ENCODE measurements at places on chromosomes 7 and 10. TPM values are rescaled to one million over a fixed set of nuclear protein-coding genes. Genes with fewer than 3 reads are reported as not detected.

Gene NRF1
- 16.9 TPM for total RNA-seq

Gene GSDME
- 10.8 TPM for total RNA-seq

Gene LDB3
- total RNA-seq: 42.3 TPM

Gene MYO1G
- 4.2 TPM for total RNA-seq

DNA sequence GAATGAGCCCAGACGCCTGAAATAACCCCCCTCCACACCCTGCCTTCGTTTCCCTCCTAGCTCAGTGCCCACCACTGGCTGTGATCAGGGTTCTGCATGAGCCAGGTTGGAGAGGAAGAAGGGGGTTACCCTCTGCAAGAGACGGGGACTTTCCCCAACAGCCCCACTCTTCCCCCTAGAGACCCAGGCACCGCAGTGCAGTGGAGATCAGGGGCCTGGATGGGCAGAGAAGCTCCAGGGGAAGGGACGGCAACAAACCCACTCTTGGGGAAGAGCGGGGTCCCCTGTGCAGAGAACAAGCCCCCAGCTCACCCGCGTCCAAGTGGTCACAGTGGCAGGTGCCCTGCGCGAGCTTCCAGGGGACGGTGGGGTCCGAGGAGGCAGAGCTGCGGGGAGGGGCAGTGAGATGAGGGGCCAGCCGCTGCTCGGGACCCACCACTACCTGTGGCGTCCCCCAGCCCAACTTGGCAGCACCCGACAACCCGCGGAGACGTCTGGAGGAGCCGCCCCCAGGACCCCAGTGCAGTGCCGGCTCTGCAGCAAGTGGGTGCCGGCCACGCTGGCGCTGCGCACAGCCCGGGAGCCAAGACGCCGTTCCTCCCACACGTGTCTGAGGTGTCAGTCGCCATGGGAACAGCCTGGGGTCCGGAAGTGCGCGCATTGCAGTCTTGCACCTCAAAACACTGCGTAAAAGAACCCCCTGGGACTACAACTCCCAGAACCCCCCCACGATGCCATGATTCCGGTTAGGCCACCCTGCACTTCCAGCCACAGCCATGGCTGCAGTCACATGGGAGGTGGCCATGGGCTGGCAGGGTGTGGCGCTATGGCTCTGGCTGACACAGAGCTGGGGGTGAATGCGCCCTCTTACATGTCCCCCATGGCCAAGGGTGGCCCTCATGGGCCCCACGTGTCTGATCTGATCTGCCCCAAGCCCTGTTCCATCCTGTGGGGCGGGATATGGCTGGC lies 45.8 kb upstream of the WIPI2 start:
- no peak for DNase-seq

GRCh38 chr10:67140641-67141040 lies 214.8 kb downstream of the LRRTM3 start:
- DNase-seq: no peak

DNA sequence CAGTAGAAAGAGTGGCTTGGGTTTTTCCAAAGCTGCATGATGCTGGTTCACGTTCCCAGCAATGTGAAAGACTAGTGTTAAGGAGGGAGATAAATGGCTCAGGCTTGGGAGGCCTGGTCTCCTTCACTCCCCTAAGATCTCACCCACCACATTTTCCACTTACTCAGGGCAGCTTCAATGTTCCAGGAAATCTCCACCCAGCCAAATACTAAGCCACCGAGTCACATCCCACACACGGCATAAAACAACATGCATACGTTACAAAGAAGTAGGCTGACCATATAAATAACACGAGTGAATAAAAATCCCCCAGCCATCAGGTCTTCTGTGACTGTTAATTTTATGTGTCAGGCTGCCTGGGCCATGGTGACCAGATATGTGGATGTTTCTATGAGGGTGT lies 303.5 kb downstream of the SFMBT2 start:
- no peak for DNase-seq

GRCh38 chr10:63068246-63068645 lies 64.9 kb upstream of the NRBF2 start:
- DNase-seq: no peak

Gene GIMAP6
- 25.7 TPM for total RNA-seq

Gene ZNF239
- 5.5 TPM for total RNA-seq

Gene FGFBP3
- 1.0 TPM for total RNA-seq

Measured in esophagus muscularis mucosa (tissue), 4 donors.